Activated CD4-positive, alpha-beta T cell treated with anti-CD3 and anti-CD28 coated beads, Interleukin-2, amount 10 ng/mL, durations not matched to agents 7 days and 5 days (primary cell): ENCODE measurements at places on chromosomes 11 and 22. TPM values are rescaled to one million over a fixed set of nuclear protein-coding genes. Genes with fewer than 3 reads are reported as not detected.

The FBLN1 gene
- total RNA-seq = not detected

The TUBA8 gene
- total RNA-seq = 1.4 TPM

The SLC22A12 gene
- not detected for total RNA-seq

The TREH gene
- total RNA-seq = not detected

The NCF4 gene
- total RNA-seq = 22.7 TPM
